ENCODE measurements at places on chromosomes 16 and 17.

DNA sequence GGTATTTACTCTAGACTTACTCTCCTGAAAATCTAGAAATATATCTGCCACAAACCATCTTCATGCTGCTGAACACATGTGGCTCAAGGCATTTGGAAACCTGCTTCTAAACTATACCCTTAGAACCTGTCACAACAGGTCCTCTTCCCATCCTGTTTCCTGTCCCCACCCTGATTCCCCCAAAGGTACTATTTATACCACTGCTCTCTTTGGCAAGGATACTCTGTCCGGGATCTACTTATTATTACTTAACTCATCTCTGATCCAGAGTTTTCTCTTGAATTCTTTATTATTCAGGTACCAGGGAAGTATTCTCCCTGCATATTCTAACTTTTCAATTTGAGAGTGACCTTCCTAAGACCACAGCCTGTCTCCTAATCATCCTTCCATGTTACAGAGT is 33.4 kb downstream of the TRAF4 start:
- DNase-seq: no peak

DNA sequence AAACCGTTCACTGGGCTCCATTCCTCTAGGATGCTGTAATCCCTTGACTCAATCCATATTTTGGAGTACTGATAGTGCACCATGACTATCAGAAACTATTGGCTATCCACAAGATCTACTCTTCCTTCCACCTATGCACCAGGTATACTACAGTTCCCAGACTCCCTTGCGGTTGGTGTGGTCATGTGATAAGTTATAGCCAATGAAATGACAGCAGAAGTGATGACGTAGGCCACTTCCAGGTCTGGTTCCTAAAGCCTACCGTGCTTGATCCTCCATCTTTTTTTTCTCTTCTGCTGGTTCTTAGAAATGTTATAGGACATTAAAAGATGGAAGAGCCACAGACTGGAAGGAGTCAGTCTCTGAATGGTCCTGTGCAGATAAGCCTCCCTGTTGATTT is 278.8 kb upstream of the C16orf82 start:
- no peak for DNase-seq

DNA sequence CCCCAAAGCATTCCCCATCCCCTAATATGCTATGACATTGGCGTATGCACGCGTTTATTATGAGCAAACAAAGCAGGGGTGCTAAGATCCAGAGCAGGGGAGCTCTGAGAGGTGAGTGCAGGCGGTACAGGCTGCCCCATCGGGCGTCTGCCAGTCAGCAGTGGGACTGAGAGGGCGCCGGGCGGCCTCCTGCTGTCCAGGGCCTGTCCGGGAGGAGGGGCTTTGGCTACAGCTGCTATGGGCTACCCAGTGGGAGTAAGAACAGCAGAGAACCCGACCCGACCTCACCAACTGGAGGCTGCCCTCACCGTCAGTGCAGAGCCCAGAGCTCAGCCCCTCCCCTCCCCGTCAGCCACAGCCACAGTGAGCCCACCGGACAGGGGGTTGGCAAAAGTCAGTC is 18.5 kb upstream of the AATK start:
- no peak for DNase-seq

- no peak for DNase-seq
Measured at GRCh38 chr17:51372345-51373004, 112.1 kb downstream of the UTP18 start.

DNA sequence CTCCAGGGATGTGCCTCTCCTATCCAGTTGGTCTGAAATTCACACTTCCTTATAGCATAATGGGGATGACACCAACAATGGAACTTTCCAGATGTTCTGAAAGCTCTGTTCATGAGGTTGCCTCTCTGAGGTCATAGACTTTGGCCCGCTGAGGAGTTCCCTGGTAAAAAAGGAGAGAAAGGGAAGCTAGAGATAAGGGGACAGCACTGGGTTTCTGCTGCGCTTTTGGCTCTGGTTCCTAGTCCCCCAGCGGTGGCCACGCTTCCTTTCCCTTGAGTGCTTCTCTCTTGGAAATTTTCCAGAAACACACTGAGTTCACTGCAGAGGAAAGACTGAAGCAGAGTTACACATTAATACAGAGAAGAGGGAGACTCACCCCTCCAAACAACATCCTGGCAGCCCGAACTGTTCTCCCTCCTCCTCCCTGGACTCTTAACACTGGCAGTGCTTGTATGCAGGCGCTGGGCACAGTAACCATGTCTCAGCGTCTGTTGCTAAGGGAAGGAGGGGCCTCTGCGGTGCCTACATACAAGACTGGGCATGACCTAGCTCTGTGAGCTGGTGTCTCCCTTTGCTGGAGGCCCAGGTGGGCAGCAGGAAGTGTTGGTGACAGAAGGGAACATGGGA is at the start of gene DNAH3:
DNAH3 (minus strand) TSS at position 472 of the 627 bp plus-strand sequence. CDS start 527 bp downstream, outside the sequence.
- no peak for DNase-seq

DNA sequence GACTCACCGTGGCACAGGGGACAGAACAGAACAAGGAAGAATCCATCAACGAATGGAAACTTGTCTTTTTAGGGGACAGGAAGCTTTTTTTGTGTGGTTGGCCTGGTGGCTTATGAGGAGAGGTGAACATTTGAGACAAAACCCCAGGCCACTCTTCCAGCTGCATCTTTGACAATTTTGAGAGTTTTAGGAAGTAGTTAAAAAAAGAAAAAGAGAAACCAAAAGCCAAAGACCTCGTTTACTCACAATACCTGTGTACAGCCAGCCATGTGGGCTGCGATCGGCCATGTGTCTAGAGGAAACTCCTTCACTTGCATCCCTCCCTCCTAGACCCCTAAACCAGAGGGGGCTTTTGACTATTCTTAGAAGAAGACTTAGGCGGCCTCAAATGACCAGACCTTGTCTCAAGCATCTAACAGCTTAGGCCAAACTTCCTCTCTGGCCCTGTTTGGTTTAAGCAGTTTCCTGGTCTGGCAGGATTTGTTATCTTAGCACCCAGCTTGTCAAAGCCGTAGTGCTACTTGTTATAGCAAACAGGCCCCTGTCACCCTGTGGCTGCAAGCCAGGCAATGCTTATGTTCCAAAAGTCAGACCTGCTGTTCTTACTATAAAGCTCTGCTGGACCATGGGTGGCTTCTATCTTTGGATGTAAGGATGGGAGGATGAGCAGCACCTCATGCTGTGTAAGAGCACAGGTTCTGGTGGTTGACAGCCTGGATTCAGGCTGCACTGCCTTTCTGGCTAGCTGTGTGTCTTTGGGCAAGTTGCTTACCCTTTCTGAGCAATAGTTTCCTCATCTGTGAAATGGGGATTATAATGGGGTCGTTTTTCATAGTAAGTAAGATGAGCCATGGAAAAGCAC is 17.7 kb downstream of the KSR1 start:
- DNase-seq: no peak

- DNase-seq: no peak
Measured at GRCh38 chr17:36857698-36858097, 79.6 kb upstream of the LHX1 start.

DNA sequence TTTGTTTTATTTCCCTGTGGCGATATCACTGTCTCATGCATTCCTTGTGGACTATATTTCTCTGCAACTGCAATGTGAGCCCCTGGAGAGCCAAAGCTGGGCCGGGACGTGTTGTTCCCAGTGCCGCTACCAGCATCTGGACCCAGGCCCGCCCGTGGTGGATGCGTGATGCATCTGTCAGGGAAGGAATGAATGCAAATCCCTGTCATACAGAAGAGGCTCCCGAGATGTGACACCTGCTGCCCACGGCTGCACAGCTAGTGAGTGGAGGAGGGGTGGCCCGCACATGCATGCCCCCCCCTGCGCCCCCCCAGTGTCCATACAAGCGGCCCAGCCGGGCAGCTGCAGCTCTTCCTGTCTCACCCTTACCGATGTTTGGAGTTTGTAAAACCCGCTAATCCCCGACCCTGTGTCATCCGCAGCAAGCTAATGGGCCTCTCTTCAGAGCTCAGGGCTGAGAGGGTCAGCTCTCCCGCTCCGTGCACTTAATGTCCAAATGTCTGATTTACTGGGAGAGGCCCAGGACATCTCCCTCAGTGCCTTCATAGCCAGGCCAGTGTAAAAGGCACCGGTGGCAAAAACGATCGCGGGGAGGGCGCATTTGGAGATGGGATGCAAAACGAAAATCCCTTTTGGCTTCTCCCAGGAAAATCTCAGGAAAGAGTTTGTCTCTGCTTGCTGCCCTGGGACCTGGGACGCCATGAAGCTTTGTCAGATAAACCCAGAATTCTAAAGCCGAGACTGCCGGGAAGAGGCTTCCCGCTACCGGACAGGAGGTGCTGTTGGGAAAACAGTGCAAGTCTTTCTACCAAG is 91.8 kb downstream of the FOXL1 start:
- DNase-seq: no peak

DNA sequence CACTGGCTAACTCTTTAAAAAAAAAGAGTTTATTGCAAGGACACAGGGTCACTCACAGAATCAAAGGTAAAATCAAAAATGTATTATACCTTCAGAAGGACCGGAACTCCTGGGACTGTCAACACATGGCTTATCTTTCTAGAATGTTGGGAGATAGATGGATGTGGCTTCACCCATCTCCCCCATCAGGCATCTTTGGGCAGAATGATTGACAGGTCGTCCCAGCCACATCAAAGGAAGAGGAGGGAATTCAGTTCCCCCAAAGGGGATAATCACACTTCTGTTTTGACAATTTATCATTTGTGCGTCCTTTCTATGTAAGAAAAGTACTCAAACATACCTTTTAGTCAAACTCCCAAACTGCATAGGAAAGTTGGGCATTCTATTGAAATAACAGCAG is 228.6 kb upstream of the CDH5 start:
- no peak for DNase-seq

DNA sequence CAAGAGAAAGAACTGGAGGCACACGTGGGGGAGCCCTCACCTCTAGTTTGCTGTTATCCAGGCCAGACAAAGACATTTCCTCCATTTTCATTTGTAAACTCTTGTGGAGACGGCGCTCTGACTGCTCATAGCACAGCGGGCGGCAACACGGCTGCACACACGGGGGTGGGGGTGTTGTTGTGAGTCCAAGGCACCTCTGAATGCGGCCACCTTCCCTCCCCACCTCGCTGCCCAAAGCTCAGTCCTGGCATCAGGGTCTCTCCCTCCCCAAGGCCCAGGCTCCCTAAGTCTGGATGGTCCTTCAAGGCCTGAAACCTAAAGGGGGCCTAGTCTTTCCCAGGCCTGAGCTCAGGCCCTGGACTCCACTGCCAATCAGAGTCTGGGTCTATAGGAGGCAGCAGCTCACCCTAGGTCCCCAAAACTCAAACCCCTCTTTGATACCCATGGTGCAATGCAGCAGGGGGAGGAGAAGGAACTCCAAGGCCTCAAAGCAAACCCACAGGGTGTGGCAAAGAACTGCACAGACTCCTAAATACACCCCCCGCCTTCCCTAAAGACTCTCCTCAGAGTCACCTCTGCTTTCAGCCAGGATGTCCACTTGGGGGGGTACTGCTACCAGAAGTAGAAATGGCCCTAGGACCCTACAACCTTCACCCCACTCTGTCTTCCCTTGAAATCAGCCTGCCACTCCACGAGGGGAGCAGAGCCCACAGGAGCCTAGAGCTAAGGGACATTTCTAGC is 1.5 kb downstream of the ATXN7L3 start:
- DNase-seq: no peak

DNA sequence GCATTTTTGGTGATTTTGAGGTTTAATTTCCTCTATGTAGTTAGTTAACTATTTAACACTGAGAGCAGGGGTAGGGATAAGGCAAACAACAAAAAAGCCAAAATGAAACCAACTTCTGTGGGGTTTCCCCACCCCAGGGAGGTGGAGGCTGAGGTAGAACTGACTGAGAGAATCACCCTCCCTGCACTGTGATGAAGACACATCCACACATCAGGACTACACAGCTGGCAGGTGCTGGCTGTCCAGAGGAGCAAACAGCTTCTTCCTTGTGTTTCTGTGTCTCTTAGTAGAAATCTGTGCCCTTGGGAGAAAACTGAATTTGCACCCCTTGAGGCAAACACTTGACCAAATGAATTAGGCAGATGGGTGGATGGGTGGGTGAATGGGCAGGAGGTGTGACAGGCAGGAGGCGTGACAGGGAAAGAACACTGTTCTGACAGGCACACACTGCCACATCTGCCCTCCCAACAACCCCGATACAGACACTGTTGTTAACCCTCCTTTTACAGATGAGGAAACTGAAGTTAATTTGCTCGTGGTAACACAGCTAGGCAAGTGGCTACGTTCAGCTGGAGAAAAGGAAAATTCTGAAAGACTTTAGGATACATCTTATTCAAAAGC is 62.9 kb upstream of the AMZ2 start:
- DNase-seq: no peak

DNA sequence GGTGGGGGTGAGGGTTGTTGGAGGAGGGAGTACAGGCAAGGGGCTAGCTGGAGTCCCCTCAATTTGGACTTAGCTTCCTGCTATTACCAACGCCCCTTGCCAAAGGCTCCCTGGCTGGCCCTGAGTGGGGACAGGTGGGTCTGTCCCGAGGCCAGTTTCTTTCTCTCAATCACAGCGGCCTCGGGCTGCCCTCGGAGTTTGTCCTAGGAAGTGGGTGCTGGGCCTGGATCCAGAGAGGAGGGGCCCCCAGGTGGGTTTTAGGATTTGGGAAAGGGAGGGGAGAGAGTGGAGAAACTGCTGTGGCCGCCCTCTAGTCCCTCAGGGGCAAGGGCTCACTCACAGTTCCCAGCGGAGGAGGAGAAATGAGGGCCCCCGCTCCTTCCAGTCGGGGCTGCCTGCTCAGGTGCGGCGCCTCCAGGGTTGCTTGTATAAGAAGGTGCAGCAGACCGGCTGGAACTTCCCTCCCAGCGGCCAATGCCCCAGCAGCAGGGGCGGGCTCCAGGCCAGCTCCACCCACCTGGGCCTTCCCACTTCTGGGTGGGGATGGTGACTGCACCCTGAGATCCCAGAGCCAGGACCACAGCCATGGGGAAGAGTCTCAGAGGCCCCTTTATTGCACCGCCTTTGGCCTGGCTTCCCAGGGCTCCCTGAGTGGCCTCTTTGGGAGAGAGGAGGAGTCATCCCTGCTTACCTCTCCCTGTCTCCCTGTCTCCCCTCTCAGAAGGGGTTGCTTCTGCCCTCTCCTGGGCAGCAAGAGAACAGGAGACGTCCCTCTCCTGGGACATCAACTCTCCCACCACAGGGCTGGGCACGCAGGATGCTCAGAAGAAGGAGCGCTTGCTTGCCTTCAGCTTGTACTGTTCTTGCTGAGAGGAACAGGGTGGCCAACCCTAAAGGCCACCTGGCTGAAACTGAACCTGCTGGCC is 112.0 kb upstream of the SMURF2 start:
- DNase-seq: no peak

GRCh38 chr17:43871946-43872690 is 25.1 kb downstream of the CD300LG start:
- DNase-seq: no peak

- no peak for DNase-seq
Measured at GRCh38 chr17:82655038-82655479, 6.8 kb upstream of the WDR45B start.

- DNase-seq: no peak
Measured at GRCh38 chr16:19842426-19843157, 42.1 kb downstream of the GPRC5B start.

Data from right renal cortex interstitium (tissue), 3 donors.